Frontal cortex (tissue), 4 donors: ENCODE measurements at places on chromosomes 12 and 14. TPM values are rescaled to one million over a fixed set of nuclear protein-coding genes. Genes with fewer than 3 reads are reported as not detected.

SLC6A13 gene
- 12.2 TPM for total RNA-seq

KLHL33 gene
- under 0.01 TPM for total RNA-seq

- DNase-seq = no peak
Observed at GRCh38 chr12:92143686-92144630, 1.7 kb downstream of the BTG1 start.

- peak; percentile 49 for DNase-seq
Observed at GRCh38 chr12:47995981-47996401, 8.3 kb downstream of the COL2A1 start.

- DNase-seq = no peak
Observed at GRCh38 chr12:85138833-85139232, 102.7 kb downstream of the LRRIQ1 start.

DNA sequence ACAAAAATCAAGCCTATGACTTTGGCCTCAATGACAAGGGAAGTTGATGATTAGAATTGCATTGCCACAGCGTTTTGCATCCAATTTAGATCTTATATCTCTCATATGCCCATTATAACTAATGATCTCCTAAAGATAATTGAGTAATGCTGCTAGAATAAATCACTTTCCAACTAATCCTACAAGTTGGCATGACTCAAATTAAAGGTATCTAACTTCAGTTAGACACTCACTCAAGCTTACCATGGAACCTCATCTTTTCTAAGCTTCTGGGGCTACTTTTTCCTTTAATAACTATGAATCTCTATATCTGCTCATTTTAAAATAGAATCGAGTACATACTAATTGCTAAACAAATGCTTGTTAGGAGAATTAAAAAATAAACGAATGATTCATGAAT is 427.8 kb downstream of the BTG1 start:
- DNase-seq = no peak

DNA sequence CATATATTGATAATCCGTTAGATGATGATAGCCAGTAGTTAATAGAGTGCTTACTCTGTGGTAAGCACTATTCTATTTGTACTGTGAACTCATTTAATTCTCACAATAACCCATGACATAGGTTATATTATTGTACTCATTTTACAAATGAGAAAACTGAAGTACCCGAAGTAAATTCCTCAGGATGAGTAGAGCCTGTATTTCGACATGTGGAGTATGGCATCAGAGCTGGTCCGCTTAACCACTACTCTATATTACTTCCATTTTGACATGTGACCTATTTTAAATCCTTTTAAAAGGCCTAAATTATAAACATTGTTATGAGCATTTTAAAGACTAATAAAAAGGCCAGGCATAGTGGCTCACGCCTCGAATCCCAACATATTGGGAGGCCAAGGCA is 8.0 kb upstream of the RAP1B start:
- DNase-seq = no peak

DNA sequence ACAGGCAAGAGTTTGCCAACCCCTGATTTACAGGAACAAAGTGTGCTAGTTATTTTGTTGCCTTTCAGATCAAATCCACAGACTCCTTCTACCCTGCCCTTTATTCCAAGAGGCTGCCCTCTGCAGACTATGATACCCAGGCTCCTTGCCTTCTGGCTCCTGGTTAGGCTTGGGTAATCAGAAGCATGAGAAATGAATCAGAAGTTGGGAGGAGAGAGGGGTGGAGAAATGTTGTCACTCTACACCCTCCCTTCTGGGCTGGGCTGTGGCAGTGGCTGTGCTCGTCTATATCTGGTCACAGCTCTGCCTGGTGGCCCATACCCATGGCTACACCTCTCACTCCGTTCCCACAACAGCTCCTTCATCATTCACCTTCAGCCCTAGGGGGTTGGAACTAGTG is 204.6 kb upstream of the PLXNC1 start:
- DNase-seq = no peak

DNA sequence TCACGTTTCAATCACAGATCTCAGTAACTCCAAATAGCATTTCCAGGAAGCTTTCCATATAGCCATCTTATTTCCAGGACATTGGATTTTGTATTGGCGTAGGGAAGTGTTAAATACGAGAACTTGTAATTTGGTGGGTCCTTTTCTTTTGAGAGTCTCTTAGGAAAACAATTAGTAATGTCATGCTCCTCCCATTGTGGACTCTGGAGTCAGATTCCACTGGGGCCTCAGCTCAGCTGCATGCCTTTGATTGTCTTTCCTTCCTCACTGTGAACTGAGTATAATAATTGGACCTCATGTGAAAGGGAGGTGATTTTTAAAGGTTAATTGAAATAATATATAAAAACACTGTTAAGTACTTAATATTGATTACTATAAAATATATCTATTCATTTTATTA is 462.6 kb downstream of the NPAS3 start:
- no peak for DNase-seq

ARPC3 gene
- total RNA-seq = 121 TPM

DNA sequence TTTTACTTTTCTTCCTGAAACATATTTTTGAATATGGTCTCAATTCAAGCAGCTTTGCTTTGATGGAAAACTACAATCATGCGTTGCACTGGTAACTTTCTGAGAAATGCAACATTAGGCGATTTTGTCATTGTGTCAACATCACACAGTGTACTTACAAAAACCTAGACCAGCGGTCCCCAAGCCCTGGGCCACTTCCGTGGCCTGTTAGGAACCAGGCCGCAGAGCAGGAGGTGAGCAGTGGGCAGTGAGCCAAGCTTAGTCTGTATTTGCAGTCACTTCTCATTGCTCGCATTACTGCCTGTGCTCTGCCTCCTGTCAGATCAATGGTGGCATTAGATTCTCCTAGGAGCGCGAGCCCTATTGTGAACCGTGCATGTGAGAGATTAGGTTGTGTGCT is 163.7 kb upstream of the NOVA1 start:
- no peak for DNase-seq

RPL10L gene
- not detected for total RNA-seq

GRCh38 chr12:106736051-106736957 is 38.2 kb upstream of the RIC8B start:
- DNase-seq = no peak

DNA sequence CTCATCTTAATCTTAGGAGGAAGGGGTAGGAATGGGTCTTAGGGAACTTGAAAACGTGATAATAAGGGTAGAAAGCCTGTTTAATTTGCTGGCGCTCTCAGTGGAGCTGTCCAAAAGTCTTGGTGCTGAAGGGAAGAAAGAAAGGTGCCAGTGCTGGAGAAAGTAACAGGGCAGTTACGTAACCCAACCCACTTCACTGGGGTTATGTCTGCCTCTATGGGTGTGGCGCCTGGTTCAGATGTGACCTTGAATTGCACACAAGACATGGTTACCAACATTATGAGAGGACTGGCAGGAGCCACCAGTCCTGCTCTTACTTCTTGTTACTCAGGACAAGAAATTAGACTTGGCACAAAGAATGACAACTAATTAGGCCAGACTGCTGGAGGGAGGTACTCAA is 18.6 kb upstream of the GPATCH2L start:
- DNase-seq = no peak
